ENCODE measurements at places on chromosomes 3 and 15.

GRCh38 chr15:41585127-41586047 lies 26.4 kb downstream of the TYRO3 start:
- DNase-seq, result peak; percentile 46

- DNase-seq, result no peak
These were observed 73.4 kb downstream of the GTPBP8 start for GRCh38 chr3:113064183-113064582.

- no peak for DNase-seq
These were observed 21.5 kb downstream of the CA12 start for GRCh38 chr15:63360170-63360569.

DNA sequence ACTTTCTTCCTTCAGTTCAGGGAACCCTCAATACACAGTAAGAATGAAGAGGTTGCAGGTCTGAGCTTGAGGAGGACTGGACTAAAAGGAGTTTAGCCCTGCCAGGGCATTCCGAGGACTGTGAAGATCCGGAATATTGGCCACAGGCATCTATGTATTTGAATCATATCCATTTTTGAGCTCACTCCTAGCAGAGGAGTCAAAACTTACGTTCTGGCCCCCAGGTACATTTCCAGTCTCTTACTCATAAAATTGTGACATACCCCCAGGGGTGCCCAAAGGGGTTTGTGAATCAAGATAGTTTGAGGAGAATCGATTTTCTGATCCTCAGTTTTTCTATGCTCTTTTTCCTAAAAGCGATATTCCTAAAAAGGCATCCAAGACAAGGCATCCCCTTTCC lies 27.6 kb upstream of the SRP14 start:
- no peak for DNase-seq

DNA sequence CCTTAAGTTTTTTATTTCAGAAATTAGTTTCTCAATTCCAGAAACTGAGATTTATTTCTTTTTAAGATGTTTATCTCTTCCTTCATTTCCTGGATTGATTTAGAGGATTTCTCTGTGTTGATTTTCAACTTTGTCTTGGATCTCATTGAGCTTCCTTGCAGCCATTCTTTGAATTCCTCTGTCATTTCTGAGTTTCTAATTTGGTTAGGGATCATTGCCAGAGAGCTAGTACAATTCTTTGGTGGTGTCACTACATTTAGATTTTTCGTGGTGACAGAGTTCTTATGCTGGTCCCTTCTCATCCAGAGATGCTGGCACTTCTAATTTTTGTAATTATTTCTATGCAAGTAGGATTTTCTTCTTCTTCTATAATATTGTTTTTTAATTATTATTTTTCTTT lies 691.1 kb upstream of the NAALADL2 start:
- no peak for DNase-seq

DNA sequence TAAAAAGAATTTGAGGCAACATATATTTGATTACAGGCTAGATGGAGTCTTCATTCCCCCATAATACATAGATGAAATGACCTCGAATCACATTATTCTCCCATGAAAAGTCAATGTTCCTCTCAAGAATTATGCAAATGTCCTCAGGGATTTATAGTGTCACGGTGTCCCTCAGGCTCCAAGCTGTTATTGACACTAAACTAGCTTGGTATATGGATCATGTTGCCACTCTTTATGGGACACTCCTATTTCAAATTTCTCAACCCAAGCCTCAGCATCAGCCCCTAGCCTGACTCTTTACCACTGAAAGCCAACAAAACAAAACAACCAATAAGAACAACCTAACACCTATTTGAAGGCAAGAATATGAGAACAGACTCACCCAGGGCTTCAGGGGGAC lies 139.8 kb downstream of the TPRG1 start:
- DNase-seq, result no peak

DNA sequence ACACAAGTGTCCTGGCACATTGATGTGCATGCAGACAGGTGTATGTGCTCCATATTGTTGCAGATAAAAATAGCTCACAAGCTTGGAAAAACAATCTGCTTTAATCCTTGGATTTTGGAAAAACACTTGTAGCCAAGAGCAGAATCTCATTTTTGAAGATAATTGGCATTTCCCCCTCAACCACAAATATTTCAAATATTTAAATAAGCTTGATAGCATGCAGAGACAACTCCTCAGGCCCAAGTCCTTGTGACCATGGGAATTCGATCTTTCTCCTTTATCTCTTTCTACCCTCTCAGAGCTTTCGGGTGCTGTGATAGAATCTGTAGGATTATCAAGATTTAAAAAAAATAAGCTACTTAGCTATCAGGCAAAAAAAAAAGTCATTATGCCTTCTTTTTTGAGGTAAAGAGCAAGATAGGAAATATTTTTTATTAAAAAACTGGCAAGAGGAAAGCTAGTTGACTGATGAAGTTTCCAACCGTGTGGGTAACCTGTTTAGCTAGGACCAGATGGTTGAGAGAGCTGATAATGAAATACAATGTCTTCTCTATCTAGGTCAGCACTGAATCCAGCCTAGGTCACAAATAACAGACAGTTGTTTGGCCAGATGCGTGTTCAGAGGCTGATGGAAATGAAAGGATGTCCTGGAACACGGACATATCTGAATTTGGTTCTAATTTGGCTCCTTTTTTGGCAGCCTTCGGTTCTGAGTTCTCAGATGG lies 54.9 kb upstream of the SNRK start:
- DNase-seq, result no peak

DNA sequence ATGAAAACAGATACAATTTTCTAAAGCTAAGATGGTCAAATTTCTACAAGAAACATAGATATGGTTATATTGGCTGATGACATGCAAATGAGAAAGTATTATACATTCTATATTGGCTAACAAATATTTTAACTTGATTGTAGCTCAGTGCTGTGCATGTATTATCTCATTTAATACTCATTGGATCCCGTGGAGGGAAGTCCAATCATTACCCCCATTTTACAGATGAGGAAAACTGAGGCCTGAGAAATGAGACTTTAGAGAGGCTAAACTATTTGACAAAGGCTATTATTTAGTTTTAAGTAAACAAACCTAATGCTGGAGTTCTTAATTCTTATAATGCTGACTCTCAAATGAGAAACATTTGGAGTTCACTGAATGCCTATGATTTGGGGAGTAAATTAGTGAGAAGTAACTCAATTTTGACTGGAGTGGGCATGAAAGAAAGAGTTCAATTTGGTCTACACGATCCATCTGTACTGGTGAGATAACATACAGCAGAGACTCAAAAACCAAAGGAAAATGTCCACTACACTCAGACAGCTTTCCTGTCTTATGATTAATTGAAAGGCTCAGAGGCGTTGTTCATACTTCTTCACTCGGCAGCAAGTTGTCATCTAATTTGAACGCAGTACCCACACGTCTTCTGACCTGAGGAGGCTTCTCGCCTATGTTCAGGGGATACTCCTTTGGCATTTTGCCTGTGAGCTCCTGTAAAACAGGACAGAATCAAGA lies 72.2 kb upstream of the LMOD3 start:
- no peak for DNase-seq

DNA sequence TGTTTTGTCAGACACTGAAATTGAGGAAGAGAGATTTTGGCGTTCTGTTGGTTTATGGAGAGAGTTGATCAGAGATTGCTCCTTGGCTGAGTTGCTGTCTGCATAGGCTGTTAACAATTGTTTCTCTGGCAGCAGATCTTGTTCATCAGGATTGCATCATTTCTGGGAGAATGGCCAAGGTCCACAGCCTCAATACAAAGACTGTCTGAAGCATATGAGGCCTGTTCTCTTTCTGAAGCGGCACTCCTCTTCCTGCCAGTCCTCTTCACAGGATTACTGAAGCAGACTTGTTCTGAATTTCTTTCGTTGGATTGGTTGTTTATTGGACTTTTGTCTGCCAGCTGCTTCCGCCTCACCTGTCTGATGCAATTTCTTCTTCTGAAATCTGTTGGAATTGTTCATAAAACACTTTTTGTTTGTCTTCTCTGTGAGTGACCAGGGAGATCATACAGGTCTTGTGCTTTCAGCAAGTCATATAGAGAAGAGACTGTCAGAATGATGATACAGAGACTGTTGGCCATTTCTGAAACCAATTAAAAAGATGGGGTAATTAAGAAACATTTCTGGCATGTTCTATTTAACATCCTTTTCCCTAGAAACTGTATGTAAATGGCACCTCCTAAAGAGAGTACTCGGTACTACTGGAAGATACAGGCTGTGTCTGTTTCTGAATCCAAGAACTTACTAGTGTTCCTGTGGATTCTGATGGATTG lies 25.5 kb downstream of the SETD5 start:
- DNase-seq, result peak; percentile 31

- DNase-seq, result no peak
These were observed 59.7 kb upstream of the GK5 start for GRCh38 chr3:142285083-142285517.

DNA sequence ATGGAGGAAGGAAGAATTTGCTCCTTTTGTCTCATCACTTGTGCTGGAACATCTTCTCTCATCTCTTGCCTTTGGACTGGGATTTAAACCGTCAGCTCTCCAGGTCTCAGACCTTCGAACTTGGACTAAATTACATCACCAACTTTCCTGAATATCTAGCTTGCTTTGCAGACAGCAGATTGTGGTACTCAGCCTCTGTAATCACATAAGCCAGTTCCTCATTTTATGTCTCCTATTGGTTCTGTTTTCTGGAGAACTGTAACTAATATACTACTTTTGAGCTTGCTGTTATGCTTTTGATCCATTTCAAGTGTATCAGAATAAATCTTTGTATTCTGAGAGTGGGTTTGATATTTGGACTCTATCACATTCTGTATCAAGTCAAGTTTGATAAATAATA lies 164.3 kb upstream of the VEPH1 start:
- no peak for DNase-seq

DNA sequence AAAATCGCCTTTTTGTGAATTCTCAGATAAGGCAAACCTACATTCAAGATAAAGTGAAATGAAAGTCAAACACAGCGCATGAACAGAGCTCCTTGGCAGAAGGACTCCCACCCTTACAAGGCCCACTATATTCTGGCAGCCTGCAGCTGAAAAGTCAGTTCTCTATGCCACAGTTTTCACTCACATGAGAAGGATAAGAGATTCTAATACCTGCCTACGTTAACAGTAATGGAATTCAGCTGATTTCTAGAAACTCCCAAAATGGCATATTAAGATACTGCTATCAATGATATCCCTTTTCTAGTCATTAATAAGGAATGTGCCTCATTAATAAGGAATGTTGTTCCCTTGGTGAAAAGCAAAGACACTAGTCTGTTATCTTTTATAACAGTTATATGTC lies 27.0 kb downstream of the SLC30A4 start:
- DNase-seq, result no peak

- no peak for DNase-seq
These were observed 601.2 kb upstream of the KCNMB2 start for GRCh38 chr3:177935047-177935446.

GRCh38 chr3:99134986-99135385 lies 233.5 kb upstream of the DCBLD2 start:
- DNase-seq, result no peak

GRCh38 chr15:83282776-83283137 lies 1.7 kb downstream of the BNC1 start:
- no peak for DNase-seq

GRCh38 chr3:105836533-105836932 lies 32.3 kb downstream of the CBLB start:
- no peak for DNase-seq

DNA sequence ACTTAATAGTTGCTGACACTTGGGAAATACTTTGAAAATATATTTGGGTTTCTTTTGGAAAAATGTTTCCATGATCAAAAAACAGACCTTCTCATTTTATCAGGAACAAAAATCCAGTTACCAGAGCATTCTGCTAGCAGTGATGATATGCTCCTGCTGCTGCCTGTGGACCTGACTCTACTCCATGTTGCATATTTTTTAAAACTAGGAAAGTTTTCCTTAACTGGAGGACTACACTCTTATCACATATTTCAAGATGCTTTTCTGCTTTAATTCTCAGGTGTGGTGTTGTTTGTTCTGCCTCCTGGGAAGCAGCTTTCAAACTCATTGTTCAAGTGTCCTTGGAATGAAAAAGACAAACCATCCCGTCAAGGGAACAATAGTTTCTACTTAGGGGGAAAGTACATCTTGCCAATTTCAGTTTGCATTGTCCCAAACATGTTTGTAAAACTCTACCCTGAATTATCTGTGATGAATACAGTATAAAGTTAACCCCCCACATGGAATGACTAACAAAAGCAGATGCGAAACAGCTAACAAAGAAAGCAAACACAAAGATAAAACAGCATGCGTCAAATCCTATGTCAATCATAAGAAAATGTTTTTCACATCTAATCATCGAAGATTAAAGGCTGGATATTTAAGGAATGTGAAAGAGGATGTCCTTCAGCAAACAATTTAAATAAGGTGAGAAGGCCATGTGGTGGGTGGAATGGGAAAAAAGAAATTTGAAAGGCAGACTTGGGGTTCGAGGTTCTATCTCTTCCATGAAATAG lies 40.1 kb upstream of the PSMD6 start:
- no peak for DNase-seq

DNA sequence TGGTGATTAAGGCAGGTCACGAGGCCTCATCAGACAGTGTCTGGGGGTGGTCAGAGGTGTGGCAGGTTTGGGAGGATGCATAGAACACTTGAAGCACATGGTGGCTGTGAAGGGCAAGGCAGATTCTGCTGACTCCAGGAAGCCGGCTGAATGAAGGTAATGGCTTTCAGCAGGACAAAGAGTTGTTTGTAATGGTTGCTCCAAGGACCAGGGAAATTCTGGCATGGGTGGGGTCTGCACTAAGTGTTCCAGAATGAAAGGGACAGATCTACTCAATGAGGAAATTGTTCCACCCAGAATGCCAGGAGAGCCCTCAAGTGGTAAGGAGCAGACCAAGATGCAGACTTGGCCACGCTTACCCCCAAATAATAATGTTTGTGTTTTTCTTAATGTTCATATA lies 70.7 kb upstream of the ACAD9 start:
- no peak for DNase-seq

DNA sequence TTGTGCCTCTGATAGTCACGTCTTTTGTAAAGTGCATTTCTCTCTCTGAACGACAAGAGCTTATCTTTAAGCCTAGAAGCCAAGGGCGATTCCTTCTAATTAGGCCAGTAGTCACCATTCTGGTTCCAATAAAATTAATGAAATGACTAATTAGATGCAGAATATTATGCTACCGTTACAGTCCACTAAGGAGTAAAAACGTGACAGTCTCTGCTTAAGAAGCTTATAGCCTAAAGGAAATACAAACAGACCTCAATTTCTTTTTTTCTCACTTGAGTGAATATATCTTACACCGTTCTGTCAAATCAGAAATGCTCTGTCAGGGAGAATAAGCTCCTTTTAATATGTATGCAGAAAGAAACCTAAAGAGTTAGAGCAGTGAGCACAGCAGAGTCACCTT lies 236.1 kb downstream of the CD47 start:
- no peak for DNase-seq

GRCh38 chr15:68829068-68829467 lies 8.4 kb upstream of the ANP32A start:
- peak; percentile 35 for DNase-seq

GRCh38 chr3:622314-622713 lies 425.8 kb downstream of the CHL1 start:
- no peak for DNase-seq

DNA sequence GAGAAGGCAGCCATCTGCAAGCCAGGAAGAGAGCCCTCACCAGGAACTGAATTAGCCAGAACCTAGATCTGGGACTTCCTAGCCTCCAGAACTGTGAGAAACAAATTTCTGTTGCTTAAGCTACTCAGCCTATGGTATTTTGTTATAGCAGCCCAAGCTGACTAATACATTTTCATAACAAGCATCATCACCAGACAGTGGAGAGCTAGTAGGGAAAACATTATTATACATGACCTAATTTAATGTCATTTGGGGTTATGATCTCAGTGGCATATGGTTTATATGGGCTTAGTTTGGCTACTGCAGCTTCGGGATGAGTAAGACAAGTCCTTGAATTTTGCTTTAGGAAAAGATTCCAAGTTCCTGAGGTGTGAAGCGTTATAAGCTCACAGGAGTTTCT lies 35.6 kb downstream of the LNP1 start:
- no peak for DNase-seq
